ENCODE measurements at places on chromosomes 1 and 21.
A peak's percentile ranks its signal among the peaks of the same experiment; 100 is the strongest.

DNA sequence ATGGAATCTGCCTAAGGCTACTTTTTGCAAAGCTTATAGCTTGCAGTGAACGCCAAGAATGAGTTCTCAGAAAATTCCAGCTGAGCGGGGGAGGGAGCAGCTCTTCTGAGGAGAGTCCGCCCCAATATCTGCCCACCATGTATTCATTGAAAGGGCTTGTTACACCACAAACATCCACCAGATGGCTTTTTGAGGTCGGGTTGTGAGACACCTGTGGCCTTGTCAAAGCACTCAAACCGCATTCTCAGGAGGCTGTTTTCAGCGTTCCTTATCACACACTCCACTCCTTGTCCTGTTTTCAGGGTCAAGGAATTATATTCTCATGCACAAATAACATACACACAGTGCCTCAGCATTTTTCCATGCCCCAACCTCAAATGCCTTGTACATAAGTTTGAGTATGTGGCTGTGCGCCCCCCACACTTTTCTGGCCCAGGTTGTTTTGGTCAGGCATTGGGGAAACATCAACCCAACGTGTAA lies 3.9 kb upstream of the C4BPB start:
- DNase-seq: peak; percentile 72

GRCh38 chr1:246824541-246824940 lies 100.3 kb downstream of the SCCPDH start:
- DNase-seq: no peak

GRCh38 chr1:24459551-24460266 lies 42.9 kb upstream of the RCAN3 start:
- no peak for DNase-seq

- no peak for DNase-seq
These were observed 961 bp upstream of the TDRD5 start for GRCh38 chr1:179590671-179591070.

- DNase-seq: no peak
These were observed 990.0 kb downstream of the KCNT2 start for GRCh38 chr1:195618287-195618686.

- DNase-seq: no peak
These were observed 143.1 kb downstream of the PHTF1 start for GRCh38 chr1:113616156-113616555.

- DNase-seq: no peak
These were observed 66.7 kb upstream of the AJAP1 start for GRCh38 chr1:4587721-4588120.

- no peak for DNase-seq
These were observed 9.6 kb downstream of the LRRC53 start for GRCh38 chr1:74502858-74503257.

DNA sequence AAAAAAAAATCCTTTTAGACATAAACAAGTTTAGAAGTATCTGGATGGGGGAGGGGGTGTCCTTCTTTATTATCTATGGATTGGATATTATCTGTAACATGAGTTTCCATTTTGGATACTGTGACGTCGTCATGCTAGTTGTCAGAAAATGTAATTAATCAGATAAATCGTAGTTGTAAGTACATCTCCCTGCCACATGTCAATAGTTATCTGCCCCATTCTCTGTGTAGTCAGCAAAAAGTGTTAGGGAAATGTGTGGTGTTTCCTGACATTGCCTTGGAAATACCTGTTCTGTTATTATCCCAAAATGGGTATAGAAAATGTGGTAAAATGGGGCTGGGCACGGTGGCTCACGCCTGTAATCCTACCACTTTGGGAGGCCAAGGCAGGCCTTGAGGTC lies 24.6 kb upstream of the SDE2 start:
- no peak for DNase-seq

GRCh38 chr1:220791956-220792355 lies 5.2 kb downstream of the MTARC1 start:
- DNase-seq: no peak

DNA sequence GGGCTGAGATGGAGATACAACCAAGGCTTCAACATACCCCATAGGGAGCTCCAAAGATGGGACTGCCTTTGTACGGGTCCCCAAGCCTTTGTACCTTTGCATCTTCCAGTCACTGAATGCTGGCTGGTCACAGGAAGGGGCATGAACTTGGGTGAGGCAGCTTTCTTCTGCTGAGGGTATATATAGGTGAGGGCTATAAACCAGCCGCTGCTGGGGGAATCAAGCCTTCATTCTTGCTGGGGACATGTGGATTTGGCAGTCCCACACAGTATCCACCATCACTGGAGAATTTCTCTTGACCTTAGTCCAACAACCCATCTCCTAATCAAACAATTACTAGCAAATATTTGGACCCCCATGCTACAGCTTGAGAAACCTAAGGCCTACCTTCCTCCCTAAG lies 61.7 kb downstream of the CCDC185 start:
- DNase-seq: no peak

GRCh38 chr1:200975458-200975857 lies 48.1 kb downstream of the KIF21B start:
- DNase-seq: no peak

DNA sequence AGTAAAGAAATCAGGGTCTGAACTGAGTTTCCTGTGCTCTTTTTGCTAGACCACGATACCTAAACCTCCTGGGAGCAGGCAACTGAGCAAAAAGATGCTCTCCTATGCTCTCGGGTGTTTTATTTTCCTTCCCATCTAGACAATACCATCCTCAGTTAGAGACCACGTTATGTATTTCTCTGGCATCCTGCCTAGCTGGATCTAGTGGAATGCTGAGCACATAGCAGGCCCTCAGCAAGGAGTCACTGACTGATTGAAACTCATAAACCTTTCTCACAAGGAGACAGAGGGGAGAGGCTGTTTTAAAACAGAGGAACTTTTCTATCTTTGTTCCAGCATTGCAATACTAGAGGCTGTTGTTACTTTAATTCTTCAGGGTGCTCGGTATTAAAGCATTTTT lies 168.0 kb downstream of the CYYR1 start:
- peak; percentile 81 for DNase-seq

DNA sequence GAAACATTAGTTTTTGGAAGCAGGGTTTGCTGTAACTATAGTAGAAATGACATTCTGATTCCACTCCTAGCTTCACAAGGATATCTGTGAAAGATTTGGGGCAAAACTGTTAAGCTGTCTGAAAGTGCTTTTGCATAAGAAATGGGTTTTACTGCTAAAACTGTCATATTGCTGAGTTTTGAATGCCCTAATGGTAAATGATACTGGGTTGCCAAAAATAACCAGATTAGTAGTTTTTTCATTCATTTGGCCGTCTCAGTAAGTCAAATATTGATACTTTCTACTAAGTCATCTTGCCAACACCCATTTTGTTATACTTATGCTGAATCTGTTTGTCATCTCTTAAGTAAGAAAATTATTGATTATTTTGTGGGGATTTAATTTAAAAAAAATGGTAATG lies 399 bp upstream of the PTPRC start:
- no peak for DNase-seq

GRCh38 chr1:168386492-168386891 lies 105.8 kb downstream of the TBX19 start:
- no peak for DNase-seq

- no peak for DNase-seq
These were observed 17.2 kb downstream of the PODN start for GRCh38 chr1:53079251-53079650.

DNA sequence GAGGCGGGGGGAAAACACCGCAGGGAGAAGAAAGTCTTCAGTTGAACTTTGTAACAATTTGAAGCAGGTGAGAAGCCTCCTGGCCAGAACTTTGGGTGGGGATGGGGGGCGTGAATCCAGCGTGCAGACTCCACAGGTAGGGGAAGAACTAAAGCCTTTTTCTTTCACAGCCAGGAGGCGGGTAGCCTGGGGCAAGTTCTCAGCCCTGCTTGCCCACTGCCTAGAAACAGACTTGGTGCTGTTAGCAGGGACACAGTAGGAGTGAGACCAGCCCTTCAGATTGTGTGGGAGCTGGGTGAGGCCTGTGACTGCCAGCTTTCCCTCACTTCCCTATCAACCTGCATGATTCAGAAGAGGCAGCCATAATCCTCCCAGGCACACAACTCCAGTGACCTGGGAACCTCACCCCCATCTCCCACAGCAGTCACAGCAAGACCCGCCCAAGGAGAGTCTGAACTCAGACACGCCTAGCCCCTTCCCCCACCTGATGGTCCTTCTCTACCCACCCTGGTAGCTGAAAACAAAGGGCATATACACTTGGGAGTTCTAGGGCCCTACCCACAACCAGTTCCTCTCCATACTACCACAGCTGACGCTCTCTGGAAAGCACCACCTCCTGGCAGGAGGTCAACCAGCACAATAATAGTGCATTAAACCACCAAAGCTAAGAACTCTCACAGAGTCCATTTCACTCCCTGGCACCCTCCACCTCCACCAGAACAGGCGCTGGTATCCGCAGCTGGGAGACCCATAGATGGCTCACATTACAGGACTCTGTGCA lies 83.5 kb upstream of the CDC42BPA start:
- DNase-seq: no peak

DNA sequence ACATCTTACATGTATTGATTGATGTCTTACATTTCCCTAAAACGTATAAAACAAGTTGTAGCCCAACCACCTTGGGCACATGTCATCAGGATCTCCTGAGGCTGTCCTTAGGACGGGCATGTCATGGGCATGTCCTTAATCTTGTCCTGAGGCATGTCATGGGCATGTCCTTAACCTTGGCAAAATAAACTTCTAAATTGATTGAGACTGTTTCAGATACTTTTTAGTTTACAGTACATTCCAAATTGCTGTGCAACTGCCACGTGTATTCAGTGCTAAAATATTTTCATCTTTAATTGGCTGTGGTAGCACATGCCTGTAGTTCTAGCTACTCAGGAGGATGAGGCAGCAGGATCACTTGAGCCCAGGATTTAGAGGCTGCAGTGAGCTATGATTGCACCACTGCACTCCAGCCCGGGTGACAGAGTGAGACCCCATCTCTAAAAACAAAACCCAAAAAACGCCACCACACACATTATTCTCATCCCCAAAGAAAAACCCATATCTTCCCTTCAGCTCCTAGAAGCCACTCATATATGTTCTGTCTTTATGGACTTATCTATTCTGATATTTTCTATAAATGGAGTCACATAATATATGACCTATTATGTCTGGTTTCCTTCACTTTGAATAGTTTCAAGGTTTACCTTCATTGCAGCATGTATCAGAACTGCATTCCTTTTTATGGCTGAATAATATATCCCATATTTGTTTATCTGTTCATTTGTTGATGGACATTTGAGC lies 96.0 kb upstream of the BTG3 start:
- DNase-seq: no peak

- DNase-seq: peak; percentile 74
These were observed 417.7 kb downstream of the SIPA1L2 start for GRCh38 chr1:232212253-232212652.

DNA sequence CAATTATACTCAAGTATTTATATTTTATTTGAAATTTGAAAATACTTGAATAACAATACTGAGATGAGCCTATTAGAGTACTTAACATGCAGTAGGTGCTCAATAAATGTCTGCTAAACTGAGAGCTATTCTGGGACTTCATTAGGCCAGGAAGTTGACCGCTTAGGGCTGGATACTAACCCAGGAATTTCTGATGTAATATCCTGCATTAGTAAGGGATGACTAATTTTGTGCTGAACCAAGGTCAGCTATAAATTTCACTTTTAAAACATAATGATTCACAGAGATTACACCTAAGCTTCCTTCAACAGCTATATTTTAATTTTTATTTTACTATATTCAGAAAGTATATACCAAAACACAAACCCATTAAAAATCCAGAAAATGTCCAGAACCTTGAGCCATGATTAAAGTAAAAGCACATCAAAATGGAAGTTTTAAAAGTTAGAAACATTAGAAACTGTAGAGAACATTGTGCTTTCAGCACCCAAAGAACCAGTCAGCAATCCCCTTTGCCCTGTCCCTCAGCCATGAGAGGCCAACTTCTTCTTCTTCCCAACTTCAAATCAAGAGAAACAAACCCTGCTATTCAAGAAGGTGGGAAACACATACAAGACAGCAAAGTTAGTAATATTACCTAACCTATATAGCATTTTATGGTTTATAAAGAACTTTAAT lies 35.4 kb downstream of the WNT2B start:
- DNase-seq: peak; percentile 95

DNA sequence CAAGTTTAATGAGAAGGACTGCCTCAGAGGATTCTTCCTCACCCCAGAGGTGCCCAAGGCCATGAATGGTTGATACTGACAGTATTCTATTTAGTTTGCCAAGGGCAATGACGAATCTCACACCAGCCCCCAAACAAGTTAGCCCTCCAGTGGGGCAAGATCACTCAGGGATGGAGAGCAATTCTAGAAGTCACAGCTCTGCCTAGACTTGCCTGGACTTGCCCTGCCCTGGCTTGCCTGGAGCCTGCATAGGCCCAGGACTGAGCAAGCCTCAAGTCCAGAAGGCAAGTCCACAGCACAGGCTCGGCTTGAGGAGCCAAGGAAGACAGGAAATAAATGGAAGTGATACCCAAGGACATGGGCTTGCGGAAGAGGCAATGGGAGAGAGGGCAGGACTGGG lies 39.5 kb upstream of the RGS16 start:
- DNase-seq: no peak

DNA sequence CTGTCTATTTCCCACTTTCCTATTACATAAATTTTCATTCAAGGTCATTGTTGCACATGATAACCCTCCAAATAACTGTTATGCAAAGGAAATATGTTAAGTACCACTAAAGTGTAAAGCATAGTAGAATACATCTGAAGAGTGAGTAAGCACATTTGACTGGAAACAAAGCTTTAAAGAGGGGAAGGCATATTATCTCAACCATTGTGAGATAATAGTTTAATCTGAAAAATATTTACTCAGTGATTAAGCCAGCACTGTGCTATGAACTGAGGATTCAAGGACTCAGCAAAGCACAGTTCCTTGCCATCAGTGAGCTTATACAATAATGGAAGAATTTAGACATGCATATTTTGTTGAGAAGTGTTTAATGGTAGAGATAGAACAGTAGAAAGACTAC lies 127.4 kb downstream of the HMCN1 start:
- peak; percentile 86 for DNase-seq

DNA sequence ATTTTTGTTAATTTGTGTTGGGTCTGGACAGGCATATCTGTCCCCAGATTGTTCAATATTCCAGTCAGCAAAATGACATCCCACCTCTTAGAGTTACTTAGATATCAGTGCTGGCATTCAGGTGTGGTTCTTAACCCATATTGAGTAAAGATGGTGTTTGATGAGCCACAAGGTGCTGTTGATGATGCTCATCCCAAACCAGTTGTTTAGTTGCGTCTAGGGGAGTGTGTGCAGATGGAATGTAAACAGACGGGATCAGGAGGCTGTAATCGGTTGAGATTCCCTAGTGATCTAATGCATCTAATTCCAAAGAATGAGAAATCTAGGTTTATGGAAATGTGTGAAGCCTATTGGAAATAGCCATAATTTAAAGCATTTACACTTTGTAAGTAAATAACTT lies 1.1 kb downstream of the HOOK1 start:
- DNase-seq: no peak

- peak; percentile 64 for DNase-seq
These were observed 132.9 kb downstream of the SYT2 start for GRCh38 chr1:202577381-202577780.

Data from fibroblast of skin of back (primary cell).